ENCODE measurements at places on chromosomes 4 and X.

DNA sequence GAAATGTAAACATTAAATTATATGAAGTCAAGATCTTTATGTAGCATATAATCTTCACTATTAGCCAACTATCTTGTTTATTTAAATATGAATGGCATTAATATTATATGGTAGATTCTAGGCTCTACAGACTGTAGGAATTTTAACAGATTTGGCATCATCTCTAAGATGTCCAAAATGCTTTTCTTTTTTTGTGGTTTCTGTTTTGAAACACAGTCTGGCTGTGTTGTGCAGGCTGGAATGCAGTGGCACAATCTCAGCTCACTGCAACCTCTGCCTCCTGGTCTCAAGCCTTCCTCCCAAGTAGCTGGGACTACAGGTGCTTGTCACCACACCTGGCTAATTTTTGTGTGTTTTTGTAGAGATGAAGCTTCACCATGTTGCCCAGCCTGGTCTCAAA is 76.2 kb downstream of the ELOVL6 start:
- no peak for DNase-seq

GRCh38 chr4:3414421-3415279 is 27.1 kb upstream of the HGFAC start:
- DNase-seq = no peak

DNA sequence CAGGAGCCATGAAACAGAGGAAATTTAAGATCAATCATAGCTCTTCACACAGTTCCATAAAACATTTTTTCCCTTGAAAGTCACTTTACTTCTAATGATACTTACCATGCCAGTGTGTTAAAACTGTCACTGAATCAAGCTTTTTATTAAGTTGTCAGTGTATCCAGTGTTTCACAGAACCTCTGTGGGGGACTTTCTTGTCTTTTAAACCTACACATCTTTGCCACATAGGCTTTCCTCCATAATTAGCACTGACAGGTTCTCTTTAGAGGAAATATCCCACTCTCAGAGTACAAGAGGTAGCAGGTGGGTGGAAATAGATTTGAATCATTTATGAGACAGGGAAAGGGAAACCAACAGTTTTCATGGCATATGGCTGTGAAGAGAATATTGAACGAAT is 25.8 kb upstream of the DYNLT3 start:
- DNase-seq = no peak

- DNase-seq = no peak
These were observed 3.1 kb upstream of the TDO2 start for GRCh38 chr4:155900381-155900780.

DNA sequence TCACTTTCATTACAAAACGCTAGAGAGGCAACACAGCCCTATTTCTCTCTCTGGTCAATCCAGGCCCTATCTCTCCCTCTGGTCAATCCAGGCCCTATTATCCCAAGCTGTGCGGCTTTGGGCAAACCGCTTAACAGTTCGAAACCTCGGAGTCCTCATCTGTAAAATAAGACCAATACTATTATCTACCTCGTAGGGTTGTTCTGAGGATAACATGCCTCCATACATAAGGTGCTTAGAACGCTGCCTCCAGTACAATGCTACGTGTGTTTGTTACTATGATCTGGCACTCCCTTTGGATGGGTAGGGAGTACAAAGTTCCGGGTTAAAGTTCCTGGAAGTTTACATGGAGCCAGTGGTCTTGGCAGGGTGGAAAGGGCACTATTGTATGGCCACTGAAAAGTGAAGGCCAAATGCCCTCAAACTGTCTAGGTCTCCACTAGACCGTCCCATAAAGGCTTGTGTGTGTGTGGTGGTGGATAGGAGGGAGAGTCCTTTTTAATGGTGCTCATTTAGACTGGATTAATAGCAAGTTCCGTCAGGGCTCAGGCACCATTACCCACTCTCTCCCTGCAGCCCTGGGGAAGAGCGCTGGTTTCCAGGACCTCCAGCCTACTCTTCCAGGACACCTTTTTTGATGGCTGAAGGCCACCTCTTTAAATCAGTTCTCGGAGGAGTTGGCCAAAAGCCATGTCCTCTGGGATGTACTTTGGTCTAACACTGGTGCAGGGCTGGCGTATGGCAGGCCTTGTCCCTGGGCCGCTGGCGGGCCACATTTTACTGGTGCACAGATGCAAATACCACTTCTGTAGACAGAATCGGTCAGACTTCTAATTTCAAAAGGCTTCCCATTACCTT is 75.6 kb upstream of the BCOR start:
- no peak for DNase-seq

- DNase-seq = no peak
These were observed 5.3 kb upstream of the FGA start for GRCh38 chr4:154595807-154596206.

- DNase-seq = no peak
These were observed 88.8 kb upstream of the PCDH18 start for GRCh38 chr4:137621056-137621455.

- no peak for DNase-seq
These were observed 28.7 kb downstream of the NLRP2B start for GRCh38 chrX:57651169-57651919.

- DNase-seq = no peak
These were observed 121.1 kb upstream of the OTUD4 start for GRCh38 chr4:145301386-145302080.
